ENCODE measurements at places on chromosomes 7 and 10. TPM values are rescaled to one million over a fixed set of nuclear protein-coding genes. Genes with fewer than 3 reads are reported as not detected.

The EEPD1 gene
- total RNA-seq: 18.5 TPM

The KCTD7 gene
- 28.0 TPM for total RNA-seq

The TLX1 gene
- not detected for total RNA-seq

The GRM3 gene
- total RNA-seq: not detected

The SFTPA1 gene
- total RNA-seq: not detected

The AGR2 gene
- not detected for total RNA-seq

The SAMD9 gene
- 59.5 TPM for total RNA-seq

The FKBP9 gene
- 1.1 TPM for total RNA-seq

The SPDYE9 gene
- total RNA-seq: not detected

The STEAP2 gene
- not detected for total RNA-seq

The CFTR gene
- not detected for total RNA-seq

The NKX1-2 gene
- not detected for total RNA-seq
